ENCODE measurements at places on chromosomes 1 and 21.

GRCh38 chr1:68145418-68146126, 86.8 kb downstream of the WLS start:
- DNase-seq: no peak

GRCh38 chr21:15644489-15644888, 85.3 kb upstream of the USP25 start:
- no peak for DNase-seq

- no peak for DNase-seq
Observed at GRCh38 chr1:47759251-47759935, 237.8 kb downstream of the TRABD2B start.

GRCh38 chr21:35547946-35548774, 499.1 kb upstream of the RUNX1 start:
- DNase-seq: no peak

- no peak for DNase-seq
Observed at GRCh38 chr1:198106011-198106410, 50.8 kb upstream of the NEK7 start.

DNA sequence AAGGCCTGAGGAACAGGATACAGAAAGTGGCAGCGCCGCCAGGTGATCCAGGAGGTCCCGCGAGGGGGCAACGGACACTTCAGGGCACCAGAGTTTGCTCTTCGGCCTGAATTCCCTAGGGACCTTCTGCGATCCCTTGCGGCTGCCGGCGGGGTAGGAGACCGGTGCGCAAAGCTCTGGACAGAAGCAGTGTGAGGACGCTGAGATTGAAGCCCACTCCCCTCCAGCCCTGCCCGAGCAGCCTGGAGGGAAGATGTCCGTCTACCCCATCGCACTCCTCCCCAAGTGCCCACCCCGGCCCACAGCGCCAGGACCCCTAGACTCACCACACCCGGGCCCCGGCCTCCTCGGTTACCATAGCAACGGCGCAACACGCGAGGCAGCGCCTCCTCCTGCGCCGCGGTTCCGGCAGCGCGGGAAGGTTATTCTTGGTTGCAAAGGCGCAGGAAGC, at the start of gene ANKRD45:
TSS of gene ANKRD45 (minus strand) at position 361 of the 451 bp plus-strand sequence. CDS start 10,433 bp downstream, outside the sequence.
- DNase-seq: no peak

DNA sequence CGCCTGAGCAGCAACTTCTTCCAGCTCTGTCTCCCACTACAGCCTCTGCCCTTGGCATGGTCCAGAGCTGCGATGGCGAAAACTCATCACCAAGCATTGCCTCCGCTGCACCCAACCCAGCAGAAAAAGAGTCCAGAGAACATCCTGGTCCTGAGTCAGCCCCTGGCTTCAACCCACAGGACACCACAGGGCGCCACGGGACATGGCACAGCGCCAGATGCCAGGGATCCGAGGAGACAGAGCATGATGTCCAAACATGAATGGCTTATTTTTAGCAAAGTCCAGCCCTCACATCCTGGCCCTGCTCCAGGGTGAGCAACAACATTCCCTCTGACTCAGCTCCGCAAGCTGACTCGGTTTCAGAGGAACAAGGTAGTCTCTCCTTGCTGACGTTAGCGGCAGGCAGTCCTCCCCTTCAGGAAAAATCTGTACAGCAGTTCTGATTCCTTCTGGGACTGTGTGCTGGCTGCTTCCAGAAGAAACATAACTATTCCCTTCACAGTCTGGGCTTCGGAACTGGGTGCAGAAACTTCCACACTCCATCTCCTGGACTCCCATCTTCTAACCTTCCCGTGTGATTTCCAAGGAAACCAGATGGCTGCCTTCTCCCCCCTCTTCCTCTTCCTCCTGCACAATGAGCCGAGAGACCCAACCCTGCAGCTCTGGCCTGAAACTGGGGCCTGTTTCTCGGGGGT, 131.3 kb downstream of the TOMM20 start:
- DNase-seq: no peak

DNA sequence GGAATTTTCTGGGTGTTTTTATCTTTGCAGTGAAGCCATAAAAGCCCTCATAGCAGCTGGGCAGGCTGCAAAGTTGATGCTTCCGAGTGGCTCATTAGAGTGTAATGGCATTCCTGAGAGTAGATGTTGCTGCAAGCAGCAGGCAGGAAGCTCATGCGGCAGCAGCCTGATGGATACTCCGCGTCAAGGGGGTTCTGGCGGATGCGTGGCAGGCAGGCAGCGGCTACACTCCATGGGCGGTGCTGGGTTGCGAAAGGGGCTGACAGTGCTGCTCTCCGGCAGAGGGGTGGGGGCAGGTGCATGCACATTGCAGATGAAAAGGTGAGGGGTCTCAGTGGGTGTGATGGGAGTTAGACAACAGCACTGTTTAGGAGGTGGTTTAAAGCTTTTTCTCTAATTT, 93.2 kb upstream of the AJAP1 start:
- no peak for DNase-seq

DNA sequence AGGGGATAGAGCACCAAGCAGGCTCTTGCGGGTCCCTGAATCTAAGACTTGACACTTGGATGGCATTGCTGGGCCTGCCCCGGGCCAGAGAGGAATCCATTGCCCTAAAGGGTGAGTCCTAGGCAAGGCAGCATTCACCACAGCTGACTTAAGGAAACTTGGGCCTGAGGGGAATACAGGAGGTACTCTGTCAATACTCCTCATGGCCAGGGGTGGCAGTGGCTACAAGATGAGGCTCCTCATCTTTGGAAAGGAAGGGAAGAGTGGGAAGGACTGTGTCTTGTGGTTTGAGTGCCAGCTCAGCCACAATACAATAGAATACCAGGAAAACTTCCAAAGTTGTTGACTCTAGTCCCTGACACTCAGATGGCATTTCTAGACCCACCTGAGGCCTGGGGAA, 5.1 kb downstream of the KRTAP22-1 start:
- DNase-seq: no peak

- no peak for DNase-seq
Observed at GRCh38 chr1:221777431-221778072, 35.7 kb upstream of the DUSP10 start.

DNA sequence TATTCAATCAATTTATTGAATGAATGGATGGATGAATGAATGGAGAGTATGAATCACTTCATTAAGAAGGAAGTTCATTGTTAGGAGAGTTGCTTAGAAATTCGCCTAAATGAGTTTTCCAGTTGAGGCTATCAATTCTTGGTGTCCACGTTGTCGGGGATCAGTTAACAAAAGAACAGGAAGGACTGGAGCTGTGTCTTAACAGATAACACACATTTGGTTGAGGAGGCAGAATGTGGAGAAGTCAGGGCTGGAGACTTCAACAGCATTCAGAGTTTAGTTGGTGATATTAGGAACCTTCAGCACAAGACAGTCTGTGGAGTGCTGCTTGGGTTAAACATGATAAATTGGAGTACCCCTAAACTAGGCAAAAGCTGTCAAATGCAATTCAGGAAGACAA, 33.7 kb downstream of the ZBTB18 start:
- no peak for DNase-seq

- DNase-seq: no peak
Observed at GRCh38 chr1:62317021-62317768, 2.0 kb downstream of the KANK4 start.

DNA sequence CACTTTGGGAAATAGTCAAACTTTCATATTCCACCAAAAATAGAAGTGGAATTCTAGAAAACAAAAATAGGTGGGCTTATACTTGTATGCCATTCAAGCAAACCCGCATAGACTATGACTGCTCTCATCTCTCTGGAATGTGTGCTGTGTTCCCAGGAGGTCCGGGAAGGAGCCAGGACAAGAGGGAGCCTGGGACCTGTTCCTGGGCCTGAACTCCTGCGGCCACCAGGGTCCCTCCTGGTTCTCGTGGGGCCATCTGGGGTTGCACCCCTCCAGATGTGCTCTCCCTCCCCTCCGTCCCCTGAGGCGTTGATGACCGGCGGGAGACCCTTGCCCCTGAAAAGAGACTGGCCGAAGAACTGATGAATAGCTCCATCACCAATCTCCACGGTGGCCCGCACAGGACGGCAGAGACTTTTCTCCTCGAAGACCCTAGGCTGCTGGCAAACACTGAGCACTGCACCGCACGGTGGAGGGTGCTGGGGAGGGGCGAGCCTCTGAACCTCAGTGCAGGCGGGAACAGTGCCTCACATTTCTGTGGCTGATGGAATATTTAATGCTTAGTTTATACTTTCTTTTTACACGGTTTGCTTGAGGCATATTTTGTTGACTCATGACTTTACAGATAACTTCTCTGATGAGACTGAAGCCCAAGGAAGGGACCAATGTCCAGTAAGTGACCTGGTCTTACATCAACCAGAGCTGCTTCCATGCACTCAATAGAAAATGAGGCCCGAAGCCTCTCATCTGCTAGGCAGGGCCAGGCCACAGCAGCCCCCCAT, 9.6 kb upstream of the ADARB1 start:
- no peak for DNase-seq

DNA sequence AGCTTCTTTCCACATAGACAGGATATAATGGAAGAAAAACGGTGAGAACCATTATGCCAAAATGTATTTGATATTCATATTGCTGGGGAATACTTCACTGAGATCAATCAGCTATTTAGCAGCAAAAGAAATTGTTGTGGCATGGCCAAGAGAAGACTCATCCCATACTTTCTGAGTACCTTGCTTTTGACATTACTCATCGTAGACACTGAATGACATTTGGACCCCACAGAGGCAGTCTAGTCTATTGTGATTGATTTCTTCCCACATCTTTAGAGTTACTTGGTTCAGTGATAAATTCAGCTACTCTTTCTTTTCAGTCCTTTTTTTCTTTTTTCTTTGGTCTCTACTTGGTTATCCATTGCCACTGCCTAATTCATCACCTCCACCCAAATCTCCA, 22.1 kb downstream of the ATP1B1 start:
- DNase-seq: no peak

DNA sequence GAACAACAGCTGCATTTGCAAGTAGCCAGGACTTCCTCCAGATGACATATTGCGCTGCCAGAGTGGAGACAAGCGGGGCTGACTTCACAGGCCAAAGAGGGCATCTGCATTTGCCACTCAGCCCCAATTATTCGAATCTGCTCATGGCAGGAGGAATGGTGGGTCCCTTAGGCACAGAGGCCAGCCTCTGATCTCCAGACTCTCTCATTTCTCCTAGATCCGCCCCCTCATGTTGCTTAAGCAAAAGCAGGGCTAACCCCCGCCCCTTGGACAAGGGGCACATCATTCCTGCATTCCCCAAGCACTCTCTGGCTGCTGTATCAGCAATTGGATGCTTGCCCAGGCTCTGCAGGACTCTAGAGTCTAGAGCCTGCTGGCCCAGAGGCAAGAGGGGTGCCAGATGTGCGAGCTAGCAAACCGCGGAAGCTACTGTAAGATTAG, 262.4 kb downstream of the ST6GALNAC3 start:
- no peak for DNase-seq

DNA sequence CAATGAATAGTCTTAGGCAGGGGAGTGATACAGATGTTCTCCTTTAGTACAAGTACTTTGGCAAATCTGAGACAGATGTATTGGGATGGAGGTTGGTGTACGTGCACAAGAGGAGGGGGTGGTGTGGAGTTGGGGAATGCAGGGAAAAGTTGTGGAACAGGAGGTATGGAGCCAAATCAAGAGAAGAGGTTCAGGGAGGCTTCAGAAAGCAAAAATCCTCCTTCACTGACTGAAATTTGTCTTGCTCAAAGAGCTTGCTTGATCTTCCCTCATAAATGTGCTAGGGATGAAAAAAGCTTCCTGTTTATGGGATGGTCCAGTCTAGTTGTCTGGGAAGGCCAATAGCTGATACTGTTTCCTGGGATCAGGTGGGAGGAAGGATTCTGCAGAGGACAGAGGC, 5.8 kb downstream of the RNF19B start:
- no peak for DNase-seq

DNA sequence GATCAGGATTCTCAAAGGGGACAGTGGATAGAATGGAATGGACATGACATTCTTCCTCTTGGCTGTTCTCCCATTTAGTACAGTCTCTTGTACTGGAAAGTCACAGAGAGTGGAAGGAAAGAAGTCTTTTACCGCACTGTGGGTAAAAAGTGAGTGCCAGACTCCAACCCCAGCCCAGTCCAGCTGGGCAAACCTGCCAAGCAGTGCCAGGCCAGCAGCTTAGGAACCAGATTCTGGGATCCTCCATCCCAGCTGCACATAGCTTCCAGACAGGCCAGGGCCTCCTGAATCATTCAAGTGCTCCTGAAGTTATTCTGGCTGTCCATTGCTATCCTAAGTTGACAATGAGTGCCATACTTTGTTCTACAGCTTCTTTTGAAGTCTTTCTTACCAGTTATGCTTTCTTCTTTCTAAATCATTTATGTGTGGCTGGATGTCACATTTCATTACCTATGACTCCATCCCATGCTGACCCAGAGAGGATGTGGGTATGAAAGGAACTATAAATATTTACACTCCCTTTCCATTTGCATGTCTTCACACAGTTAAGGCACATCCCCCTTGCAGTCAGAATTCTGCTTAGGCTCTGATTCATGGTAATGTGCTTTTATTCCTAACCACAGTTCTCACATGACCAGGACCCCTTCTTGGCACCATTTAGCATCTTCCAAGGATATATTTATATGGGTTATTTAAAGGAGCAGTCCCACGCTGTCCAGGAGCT, 88.9 kb downstream of the AK5 start:
- DNase-seq: no peak

GRCh38 chr1:79252598-79252997, 246.1 kb upstream of the ADGRL4 start:
- no peak for DNase-seq

DNA sequence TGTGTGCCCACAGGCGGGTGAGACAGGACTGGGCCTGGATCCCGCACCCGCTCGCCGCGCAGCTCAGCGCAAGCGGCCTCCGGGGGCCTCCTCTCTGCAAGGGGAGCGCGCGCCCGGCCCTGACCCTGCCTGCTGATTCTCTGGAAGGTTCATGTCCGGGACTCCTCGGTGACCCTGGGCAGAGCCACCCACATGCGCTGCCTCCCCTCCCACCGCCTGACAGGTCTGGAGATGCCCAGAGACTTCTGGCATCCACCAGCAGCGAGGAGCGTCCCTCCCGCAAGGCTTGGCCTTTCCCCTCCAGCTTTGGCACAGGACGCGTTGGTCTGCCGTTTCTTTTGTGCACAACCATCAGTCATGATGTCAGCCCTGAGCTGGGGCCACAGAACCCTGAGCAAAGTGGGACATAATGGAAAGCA, 42.0 kb upstream of the COL6A2 start:
- DNase-seq: no peak

DNA sequence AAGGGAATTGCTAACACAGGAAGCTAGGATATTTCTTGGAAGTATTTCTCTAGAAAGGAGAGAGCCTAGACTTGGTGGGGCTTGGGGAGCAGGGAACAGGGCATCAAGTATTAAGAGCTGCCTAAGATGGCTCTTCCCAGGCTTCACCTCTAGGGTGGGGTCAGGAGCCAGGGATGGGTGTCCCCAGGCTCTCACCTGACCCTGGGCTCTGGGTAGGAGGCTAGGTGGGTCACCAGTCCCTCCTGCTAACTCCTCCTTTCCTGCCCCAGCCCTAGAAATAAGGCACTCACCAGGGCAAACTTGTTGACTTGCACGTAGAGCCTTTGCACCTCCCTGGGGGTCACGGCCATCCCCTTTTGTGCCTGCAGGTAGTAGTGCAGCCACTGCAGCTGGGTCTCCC, 15.0 kb downstream of the ETNK2 start:
- DNase-seq: no peak

- DNase-seq: no peak
Observed at GRCh38 chr21:40845441-40845995, 1.4 kb downstream of the DSCAM start.

GRCh38 chr1:150165622-150166612, 16.2 kb downstream of the PLEKHO1 start:
- DNase-seq: peak; percentile 43
